ENCODE measurements at places on chromosomes 16 and 17. TPM values are rescaled to one million over a fixed set of nuclear protein-coding genes. Genes with fewer than 3 reads are reported as not detected.

- DNase-seq, result no peak
These were observed 190.9 kb downstream of the RAB11FIP4 start for GRCh38 chr17:31582151-31582907.

GRCh38 chr17:42287305-42287976, 857 bp upstream of the STAT5A start:
- DNase-seq, result peak; percentile 75

The RTN4RL1 gene
- total RNA-seq, result 0.32 TPM

The ADAP2 gene
- 6.8 TPM for total RNA-seq

The TRPV2 gene
- 9.1 TPM for total RNA-seq

DNA sequence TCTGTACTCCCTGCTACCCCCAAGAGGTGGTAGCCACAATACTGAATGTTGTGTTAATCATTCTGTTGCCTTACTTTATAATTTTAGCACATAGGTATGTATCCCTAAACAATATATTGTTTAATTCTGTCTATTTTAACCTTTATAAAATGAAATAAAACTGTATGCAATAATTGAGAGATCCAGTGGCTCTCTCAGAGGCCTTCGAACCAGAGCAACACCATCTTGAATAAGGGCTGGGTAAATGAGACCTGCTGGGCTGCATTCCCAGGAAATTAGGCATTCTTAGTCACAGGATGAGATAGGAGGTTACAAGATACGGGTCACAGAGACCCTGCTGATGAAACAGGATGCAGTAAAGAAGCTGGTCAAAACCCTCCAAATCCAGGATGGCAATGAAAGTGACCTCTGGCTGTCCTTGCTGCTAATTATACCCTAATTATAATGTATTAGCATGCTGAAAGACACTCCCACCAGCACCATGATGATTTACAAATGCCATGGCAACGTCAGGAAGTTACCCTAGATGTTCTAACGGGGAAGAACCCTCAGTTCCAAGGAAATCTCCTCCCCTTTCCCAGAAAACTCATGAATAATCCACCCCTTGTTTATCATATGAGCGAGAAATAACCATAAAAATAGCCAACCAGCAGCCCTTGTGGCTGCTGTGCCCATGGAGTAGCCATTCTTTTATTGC, 2.0 kb upstream of the CANT1 start:
- no peak for DNase-seq

DNA sequence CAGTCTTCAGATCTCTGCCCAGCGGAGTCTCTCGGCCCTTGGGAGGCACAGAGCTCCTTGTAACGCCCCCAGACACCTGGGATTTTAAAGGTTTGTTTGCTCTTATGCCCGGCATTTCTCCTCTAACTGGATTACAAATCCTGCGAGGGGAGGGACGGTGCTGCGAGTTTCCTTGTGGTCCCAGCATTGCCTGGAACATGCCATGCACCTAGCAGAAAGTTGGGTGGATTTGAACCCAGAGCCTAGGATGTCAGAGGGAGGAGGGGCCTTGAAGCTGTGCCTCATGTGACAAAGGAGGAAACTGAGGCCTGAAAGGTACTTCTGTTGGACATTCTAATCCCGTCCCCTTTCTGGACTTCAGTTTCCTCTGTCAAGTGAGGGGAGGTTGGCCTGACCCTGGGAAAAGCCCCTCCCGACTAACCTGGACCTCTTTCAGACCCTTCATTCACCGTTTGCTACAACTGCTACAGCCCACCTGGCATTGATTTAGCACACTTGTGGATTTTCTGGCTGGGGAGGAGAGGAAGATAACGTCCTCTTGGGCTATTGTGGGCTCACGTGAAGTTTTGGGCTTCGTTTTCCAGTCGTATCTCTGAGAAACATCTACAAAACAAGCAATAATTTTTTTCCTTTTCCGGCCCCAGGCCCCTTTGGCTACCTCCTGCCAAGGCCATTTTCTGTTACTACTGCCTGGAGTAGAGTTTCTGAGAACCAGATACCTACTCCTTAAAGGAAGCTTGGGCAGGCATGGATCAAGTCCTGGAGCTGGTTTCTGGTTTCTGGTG, 30.9 kb downstream of the MRC2 start:
- DNase-seq, result no peak

DNA sequence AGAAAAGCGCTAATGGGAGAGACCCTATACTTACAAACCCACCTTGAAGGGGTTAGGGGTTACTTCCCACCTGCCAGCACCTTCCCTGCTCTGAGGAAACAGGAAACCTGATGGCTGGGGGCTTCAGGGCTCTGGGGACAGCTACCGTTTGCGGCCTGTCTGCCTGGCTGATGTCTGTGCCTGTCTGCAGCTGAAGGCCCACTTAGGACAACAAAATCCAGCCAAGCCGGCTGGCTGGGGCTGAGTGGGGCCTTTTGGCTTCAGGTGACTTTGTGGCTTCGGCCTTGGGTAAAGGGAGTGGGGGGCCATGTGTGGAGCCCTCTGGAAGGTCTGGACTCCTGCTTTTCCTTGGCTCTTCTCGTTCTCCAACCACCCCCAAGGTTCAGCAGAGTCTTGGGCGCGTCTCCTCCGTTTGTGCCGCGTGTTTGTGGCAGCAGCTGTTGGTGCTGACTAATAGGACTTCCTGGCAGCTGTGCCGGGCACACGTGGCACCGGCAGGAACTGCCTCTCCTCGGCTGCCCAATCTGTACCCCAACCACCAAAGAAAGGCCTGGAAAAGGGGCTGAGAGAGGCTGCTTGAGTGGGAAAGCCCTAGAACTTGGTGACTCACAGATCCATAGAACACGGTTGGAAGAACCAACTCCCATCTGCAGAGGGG, 186.7 kb downstream of the MSI2 start:
- DNase-seq, result peak; percentile 84

The ZNF174 gene
- total RNA-seq, result 9.2 TPM

DNA sequence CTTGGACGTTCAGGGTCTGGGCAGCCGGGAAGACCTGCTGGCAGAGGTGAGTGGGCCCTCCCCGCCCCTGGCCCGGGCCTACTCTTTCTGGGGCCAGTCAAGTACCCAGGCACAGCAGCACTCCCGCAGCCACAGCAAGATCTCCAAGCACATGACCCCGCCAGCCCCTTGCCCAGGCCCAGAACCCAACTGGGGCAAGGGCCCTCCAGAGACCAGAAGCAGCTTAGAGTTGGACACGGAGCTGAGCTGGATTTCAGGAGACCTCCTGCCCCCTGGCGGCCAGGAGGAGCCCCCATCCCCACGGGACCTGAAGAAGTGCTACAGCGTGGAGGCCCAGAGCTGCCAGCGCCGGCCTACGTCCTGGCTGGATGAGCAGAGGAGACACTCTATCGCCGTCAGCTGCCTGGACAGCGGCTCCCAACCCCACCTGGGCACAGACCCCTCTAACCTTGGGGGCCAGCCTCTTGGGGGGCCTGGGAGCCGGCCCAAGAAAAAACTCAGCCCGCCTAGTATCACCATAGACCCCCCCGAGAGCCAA, 8.6 kb upstream of the ABCC3 start:
- no peak for DNase-seq

- DNase-seq, result no peak
These were observed 9.1 kb downstream of the SHCBP1 start for GRCh38 chr16:46612121-46612520.

The ALOX15B gene
- not detected for total RNA-seq

DNA sequence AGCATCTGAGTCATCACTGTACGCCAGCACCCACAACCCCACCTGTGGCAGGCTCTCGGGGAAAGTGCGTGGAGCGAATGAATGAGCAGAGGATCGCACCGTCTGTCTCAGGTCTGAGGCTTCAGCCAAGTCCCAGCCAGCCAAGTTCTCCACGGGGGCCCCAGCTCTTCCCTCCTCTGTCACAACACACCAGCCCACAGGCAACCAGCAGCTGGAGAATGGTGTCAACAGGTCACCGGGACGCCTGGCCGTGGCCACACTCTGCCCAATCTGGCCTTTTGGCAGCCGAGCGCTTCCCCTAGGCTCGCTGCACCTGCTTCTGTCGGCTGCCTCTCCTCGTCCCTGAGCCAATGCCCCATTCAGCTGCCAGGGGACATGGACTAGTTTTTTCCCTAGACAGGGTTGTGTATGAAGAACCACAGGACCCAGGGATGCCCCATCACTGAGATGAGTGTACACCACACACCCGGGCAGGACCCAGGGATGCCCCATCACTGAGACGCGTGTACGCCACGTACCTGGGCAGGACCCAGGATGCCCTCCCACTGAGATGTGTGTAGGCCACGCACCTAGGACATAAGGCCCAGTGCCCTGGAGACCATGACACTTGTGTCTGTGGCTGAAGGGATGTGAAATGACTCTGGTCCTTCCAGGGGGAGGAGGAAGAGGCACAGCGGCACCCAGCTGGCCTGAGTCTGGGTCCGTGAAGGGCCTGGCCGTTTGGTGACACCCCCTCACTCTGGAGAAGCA, 52.8 kb downstream of the ABR start:
- no peak for DNase-seq

DNA sequence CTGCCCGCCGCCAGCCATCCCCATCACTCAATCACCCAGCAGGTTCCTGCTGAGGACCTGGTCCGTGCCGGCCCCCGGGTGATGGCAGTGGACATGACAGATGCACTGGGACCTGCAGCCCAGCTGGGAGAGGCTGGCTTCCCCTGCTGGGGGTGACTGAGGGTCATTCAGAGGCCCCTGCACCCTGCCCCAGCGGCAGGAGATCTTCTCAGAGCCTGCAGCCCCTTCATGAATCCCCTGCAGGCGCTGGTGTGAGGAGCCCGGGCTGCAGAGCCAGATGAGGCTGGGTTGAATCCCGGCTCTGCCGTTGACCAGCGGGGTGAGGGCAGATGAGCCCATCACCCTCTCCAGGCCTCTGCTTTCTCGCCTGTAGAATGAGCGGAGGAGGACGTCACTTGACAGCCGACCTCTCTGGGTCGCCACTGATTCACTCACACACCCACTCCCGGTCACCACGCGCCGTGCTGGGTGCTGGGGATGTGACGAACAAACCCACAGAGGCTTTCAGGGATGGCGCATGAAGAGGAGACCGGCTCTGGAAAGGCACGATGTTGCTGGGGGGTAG, 95.2 kb upstream of the CIBAR2 start:
- DNase-seq, result no peak

GRCh38 chr17:47735536-47736011, 2.5 kb downstream of the TBX21 start:
- peak; percentile 61 for DNase-seq

- DNase-seq, result no peak
These were observed 192.8 kb upstream of the CDH11 start for GRCh38 chr16:65314627-65315008.

DNA sequence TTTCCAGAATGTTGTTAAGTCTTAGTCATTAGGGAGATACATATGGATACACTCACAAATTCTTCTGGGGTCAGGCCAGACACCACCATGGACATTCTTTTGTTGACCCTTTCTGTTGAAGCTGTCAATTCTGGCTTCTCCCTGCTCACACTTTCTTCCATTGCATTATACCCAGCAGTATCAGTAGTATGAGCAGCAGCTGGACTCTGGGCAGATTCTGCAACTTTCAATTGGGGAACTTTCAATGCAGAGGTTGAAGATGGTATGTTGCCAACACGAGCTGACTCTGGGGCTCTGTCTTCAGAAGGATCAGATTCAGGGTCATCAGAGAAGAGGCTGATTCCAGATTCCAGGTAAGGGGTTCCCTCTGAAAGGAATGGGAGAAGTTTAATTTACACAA, 45.8 kb downstream of the RND2 start:
- no peak for DNase-seq

The PPP1R27 gene
- 0.32 TPM for total RNA-seq

The GPR139 gene
- not detected for total RNA-seq

GRCh38 chr17:73719588-73720071, 75.4 kb upstream of the SDK2 start:
- peak; percentile 76 for DNase-seq

DNA sequence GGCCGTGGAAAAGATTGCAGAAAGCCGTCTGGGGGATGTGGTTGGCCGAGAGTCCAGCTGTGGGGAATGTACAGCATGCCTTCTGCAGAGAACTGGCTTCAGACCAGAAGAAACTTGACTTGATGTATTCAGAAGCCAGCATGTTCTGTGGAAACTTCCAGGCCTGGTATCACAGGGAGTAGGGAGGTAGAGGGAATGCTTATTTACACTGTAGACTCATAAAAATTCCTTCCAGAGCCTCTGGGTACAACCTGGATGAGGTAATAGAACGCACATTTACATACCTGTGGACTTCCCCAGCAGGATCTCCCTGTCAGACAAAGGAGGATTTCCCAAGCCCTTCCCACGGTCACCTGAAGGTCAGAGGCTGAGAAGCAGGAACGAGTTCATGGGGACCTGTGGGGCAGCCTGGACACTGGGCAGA, 11.8 kb upstream of the GAS7 start:
- DNase-seq, result no peak

DNA sequence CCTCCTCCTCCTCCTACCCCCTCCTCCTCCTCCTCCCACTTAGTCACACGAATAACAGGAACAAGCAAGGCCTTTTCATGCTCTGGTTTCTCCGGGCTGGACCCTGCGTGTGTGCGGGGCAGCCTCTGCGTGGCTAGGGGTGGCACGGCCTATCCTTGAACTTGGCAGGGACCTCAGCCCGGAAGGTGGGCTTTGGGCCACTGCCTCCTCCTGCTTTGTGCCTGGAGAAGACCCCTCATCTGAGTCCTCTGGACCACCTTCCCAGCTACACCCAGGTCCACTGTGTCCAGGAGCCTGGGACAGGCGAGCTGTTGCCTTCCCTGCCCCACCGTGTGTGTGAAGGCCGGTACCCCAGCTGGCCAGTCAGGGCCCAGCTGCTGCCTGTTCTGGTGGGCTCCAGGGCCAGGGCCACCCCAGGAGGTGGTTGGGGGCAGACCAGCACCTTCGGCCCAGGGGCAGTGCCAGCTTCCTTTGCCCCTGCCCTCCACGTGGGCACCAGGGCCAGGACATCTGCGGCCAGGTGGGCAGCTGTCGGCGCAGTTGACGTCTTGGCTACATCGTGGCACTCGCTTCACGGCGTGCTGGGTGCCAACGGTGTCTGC, 35.4 kb downstream of the GINS2 start:
- DNase-seq, result no peak

DNA sequence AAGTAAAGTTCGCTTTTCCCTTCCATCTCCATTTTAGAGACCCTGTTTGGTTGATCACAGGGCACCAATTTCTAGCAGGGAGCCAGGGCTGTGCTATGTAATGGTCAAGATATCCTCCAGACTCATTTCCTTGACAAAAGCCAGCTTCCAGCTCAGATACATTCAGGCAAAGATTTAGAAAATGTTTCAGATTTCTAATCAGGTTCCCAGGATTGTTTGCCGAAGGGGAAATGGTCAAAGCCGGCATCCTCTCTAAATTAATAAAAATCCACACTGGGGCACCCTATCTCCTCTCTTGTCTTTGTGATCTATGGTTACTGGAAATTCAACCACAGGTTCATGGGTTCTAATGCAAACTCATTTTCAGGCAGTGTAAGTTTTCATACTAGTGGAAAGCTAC, 686.8 kb upstream of the KIF2B start:
- DNase-seq, result no peak
